A172 (cell line): ENCODE measurements at places on chromosomes 12 and 14. TPM values are rescaled to one million over a fixed set of nuclear protein-coding genes. Genes with fewer than 3 reads are reported as not detected.

The SMIM41 gene
- not detected in 2 replicates for total RNA-seq

The NAA30 gene
- 12.4 and 18.8 TPM in 2 replicates for total RNA-seq

The MYF6 gene
- total RNA-seq, result not detected in 2 replicates

The LBHD2 gene
- total RNA-seq, result not detected in 2 replicates

The EIF2S3B gene
- 17.1 and 27.3 TPM in 2 replicates for total RNA-seq

The FAM222A gene
- 3.7 and 4.2 TPM in 2 replicates for total RNA-seq

The INSM2 gene
- total RNA-seq, result 0.10 and 0.17 TPM in 2 replicates

The KRT3 gene
- total RNA-seq, result not detected in 2 replicates

The RAB15 gene
- 42.3 and 45.8 TPM in 2 replicates for total RNA-seq
